Activated T-helper 1 cell treated with anti-CD3 and anti-CD28 coated beads, Interleukin-12 subunit alpha, Interleukin-12 subunit beta, Interleukin-2, Interleukin-4 antibody, amounts not matched to agents 30 ng/mL and 10 ng/mL and 1 ng/mL, durations not matched to agents 14 hours and 24 hours and 36 hours (primary cell): ENCODE measurements at places on chromosomes 5 and 9.

DNA sequence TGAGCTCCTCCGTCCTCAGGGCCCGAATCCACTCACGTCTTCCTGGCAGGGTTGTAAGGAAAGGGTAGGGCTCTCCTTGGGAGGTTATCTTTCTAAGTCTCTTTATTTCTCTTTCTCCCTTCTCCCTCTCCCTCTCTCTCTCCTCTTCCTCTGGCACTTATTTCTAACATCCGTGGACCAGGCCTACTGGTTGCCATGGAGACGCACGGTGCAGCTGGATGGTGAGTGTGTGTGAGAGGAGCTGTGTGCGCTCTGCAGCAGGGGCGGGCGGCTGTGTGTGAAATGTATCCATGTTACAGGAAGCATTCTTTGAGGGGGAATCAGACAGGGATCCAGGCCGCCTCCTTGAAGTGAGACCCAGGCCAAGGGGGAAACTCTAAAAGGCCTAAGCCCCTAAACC lies 32.2 kb downstream of the PCDH1 start:
- no peak for DNase-seq

- no peak for DNase-seq
Measured at GRCh38 chr5:179297026-179297425, 48.2 kb downstream of the ADAMTS2 start.

DNA sequence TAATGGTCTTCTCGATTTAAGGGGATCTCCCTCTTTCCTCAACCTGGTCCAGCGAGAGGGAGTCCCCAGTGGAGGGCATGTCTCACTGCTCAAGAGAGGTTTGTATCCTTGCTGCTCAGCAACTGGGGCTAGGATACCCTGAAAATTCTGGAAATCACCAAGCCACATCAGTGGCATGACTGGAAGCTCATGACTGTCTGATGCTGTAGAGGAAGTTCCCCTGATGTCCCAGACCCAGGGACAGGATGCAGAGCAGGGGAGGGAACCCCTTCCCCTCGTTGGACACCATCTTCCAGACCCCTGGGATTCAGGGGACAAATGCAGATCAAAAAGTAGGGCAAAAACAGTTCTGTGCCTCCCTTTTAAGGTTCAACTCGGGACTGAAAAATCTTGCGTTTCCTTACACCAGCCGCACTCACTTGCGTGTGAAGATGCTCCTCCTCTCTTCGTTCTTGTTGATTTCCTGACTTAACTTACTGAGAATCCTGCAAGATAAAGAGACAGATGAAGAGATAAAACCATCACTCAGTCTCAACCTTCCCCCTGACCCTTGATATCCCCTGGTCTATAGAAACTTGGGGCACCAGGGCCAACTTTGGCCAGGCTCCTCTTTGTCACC lies 22.1 kb downstream of the LCP2 start:
- no peak for DNase-seq

DNA sequence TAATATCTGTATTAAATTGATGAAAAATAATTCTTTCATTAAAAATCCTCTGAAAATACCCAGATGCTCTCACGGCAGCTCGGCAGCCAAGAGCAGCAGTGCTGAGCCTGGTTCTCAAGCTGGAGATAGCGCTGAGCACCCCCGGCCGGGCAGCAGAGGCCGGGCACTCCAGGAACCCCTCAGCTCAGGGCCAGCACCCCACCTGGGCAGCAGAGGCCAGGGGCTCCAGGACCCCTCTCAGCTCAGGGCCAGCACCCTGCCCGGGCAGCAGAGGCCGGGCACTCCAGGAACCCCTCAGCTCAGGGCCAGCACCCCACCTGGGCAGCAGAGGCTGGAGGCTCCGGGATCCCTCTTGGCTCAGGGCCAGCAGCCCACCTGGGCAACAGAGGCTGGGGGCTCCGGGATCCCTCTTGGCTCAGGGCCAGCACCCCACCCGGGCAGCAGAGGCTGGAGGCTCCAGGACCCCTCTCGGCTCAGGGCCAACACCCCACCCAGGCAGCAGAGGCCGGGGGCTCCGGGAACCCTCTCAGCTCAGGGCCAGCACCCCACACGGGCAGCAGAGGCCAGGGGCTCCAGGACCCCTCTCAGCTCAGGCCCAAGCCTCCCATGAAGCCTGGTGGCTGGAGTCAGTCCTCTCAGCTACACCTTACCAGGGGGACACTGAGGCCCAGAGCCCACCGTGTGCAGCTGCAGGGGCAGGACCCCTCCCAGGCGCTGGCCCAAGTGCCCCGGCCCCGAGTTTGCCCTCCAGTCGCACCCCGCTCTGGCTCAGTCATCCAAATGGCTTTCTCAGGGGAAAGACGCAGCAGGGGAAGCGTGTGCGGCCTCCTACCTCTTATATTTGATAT lies 21.7 kb downstream of the CLPTM1L start:
- DNase-seq, result no peak

GRCh38 chr5:174187001-174187400 lies 141.5 kb downstream of the NSG2 start:
- DNase-seq, result no peak

- DNase-seq, result no peak
Measured at GRCh38 chr5:14696057-14696456, 31.5 kb downstream of the OTULIN start.

GRCh38 chr9:126389992-126390391 lies 63.4 kb downstream of the MVB12B start:
- DNase-seq, result no peak

DNA sequence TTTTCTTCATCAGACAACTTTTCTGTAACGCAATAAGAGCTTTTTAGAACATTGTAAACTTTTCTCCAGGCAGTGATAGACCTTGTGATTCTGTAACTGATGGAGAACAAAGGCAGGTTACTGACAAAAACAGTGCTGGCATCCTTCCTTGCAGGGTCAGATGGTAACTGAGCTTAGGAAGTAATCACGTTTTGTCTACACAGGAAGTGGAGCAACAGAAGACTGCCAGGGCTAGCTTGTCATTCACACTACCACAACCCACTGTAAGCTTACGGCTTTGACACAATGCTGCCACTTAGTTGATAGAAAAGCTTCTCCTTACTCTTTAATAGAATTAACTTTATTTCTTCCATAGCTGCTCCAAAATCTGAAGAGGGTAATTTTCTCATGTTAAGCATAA lies 46.8 kb downstream of the FBN2 start:
- no peak for DNase-seq

GRCh38 chr5:161077936-161078545 lies 226.0 kb upstream of the ATP10B start:
- DNase-seq, result no peak
